GM04503 (cell line): ENCODE measurements at places on chromosomes 6 and 20.
A peak's percentile ranks its signal among the peaks of the same experiment; 100 is the strongest.

DNA sequence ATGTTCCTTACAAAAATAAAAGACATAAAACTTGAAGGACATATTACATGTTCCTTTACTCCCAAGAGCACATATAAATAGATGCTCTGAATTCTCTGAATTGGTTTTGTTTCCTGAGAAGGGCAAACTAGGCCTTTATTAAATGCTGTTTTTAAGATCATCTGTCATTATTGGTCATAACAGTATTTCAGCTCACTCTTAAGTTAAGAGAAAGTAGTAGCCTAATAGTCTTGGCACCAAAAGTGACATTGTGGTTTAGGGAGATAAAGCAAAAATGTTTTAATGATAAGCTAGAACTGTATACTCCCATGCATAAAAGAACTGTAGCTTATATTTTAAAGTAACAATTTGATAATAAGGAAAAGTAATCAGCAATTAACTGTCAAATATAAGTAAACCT, 361.1 kb upstream of the PTCHD4 start:
- DNase-seq: no peak

DNA sequence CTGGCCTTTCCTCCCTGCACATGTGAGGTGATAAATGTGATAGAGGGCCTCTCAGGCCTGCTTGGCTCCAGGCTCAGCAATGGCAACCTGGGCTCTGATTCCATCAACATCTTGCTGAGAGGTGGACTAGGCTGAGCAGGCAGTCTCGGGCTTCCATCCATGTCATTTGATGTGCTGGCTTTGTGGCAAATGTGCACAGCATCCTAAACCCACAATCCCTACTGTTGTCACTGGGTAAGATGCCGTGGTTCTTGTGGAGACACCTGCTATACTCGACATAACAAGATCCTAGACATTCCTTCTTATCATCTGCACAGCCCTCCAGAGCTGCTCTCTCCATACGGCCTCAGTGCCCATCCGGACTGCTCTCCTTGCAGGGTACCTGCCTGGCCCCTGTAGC, 2.8 kb upstream of the ZCCHC3 start:
- DNase-seq: no peak

DNA sequence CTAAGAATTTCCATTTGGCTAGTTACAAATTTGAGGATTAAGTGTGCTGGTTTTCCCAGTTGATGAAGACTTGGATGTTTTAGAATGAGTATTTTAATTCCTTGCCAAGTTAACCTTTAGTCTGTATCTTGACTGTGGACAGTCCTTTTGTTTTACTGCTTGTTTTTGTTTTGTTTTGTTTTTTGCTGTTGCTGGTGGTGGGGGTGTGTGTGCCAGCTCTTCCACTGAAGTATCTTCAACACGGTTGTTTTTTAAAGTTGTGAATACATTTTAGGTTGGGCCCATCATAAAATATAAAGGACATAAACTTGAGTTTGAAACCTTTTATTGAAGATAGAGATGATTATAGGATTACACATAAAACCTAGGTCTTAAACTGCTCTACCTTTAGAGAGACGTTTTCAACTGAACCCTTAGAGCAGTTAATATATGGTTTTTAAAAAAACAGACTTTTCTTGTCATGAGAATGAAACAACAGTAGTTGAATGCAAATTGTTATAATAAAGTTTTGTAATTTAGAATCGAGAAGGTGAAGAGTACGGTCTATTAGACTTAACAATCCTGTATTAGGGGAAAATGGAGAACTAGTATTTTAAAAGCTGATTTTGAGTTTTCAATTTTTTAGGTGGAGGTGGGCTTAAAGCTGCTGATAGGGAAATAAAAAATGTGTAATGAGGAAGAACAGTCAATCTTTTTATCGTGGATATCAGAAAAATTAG, 4.0 kb downstream of the QKI start:
- no peak for DNase-seq

GRCh38 chr6:134457941-134458340, 140.0 kb upstream of the SGK1 start:
- DNase-seq: no peak

GRCh38 chr6:48147051-48147450, 36.1 kb upstream of the PTCHD4 start:
- no peak for DNase-seq

- DNase-seq: no peak
Observed at GRCh38 chr6:96236471-96236870, 220.7 kb downstream of the FUT9 start.

DNA sequence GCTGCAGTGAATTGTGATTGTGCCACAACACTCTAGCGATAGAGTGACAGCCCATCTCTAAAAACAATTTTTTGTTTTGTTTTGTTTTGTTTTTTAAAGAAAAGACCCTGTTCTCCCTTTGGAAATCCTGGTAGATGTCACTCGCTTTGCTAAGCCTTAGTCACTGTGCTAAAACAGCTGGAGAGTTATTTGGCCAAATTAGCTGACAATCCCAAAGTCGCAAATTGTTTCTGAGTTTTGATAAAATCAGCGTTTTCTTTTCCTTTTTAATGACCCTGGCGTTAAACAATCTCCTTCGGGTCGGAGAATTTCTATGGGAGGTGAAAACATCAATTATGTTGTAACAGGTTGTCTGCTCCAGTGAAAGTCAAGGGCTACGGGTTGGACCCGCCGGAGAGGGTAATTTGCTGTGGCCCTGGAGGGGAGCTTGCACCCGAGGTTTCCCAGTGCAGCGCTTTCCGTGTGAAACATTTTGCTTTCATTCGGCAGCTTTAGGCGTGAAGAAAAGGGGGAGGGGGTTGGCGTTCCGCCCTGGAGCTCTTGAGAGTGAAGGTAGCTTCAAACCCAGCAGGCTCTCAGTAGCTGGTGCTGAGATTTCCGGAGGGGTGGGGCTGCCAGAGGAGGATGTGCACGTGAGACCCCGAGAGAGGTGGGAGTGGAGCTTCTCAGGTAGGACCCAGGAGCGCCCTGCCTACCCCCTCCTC, 296.6 kb downstream of the PHACTR1 start:
- DNase-seq: no peak

- DNase-seq: no peak
Observed at GRCh38 chr6:136751522-136751956, 40.7 kb downstream of the MAP3K5 start.

DNA sequence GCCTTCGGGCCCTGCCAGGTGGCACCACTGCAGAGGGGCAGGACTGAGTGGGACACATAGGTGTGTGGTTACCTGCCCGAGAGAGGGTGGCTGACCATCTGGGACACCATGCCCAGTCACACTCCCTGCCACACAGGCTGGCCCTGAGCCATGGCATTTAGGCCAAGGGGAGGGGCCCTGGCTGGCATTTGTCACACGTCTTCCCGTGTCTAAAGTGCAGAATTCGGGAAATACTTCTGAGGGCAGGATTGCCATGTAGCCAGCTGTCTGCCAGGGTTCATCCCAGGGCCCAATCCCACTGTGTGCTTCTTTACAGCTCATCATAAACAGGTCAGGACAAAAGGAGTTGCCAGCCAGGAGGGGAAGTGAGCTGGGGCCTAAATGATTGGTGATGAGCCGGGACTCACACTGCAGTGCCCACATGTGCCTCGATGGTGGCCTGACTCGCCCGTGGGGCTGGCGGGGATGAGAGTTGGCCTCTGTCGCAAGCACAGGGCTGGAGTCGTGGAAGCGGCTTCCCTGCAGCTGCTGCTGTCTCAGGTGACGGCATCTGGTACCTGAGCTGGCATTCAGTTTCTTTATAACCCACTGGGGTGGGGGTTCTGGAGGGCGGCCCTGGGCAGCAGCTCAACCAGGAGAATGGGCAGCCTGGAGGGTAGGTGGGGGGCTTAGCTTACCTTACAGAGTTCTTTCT, 5.9 kb upstream of the UNC93A start:
- DNase-seq: no peak

- no peak for DNase-seq
Observed at GRCh38 chr6:121759370-121759769, 323.9 kb downstream of the GJA1 start.

- no peak for DNase-seq
Observed at GRCh38 chr6:32664827-32665362, 1.6 kb downstream of the HLA-DQB1 start.

- no peak for DNase-seq
Observed at GRCh38 chr6:139676718-139677117, 302.3 kb upstream of the CITED2 start.

GRCh38 chr6:152836523-152836922, 85.9 kb downstream of the VIP start:
- DNase-seq: no peak

GRCh38 chr6:75089151-75089897, 116.5 kb downstream of the COL12A1 start:
- no peak for DNase-seq

DNA sequence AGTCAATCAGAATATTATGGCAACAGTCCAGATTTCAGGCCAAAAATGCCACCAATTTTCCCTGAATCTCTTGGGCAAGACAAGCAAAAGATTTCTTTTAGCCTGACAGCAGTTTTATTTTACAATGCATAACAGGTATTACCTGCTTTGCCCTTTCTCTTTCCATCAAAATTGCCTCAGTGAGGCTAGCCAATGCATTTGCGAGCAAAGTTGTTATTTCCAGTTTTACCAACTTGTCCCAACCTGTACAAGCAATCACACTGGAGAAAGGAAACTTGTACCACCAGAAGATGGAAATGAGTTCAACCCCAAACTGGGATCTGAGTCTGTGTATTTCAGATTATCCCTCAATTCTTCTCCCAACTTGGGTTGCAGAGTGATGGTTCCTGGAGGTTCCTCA, 279.9 kb upstream of the CDYL start:
- no peak for DNase-seq

DNA sequence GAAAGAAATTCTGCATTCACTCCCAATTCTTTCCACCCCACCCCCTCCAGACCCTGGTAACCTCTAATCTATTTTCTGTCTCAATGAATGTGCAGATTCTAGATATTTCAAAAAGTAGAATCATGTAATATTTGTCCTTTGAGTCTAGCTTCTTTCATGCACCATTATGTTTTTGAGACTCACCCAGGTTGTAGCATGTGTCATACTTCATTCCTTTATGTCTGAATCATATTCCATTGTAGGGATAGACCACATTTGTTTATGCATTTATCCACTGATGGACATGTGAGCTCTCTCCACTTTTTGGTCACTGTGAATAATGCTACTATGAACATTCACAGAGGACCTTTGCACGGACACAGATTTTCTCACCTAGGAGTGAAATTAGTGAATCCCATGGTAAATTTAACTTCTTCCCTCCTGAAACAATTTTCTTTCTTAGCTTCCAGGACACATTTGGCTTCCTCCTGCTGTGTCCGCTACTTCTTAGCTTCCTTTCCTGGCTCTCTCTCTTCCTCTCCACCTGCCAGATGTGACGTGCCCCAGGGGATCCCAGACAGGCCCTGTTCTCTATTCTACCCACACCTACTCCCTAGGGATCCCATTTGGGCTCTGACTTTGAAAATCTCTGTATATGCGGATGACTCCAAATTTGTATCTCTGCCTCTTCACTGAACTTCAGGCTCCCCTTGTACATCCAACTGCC, 24.1 kb upstream of the ARFGEF2 start:
- DNase-seq: peak; percentile 78

DNA sequence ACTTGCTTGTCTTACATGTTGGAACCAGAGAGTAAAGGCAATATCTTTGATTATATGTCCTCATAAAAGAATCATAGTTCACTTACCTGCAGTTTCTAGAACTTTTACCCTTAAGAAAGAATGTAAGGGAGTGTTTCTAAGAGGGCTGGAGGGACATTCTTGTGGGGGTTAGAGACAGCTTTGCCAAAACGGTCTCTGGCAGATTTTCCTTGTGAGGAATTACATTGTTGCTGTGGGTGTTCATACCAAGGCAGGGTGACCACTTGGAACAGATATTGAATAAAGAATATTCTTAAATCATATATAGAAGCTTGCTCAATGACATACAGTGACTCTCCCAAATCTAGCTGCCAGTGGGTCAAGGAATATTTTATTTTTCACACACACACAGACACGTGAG, 517.6 kb upstream of the SOX4 start:
- no peak for DNase-seq

- DNase-seq: no peak
Observed at GRCh38 chr6:39853604-39854003, 61.4 kb downstream of the DAAM2 start.

DNA sequence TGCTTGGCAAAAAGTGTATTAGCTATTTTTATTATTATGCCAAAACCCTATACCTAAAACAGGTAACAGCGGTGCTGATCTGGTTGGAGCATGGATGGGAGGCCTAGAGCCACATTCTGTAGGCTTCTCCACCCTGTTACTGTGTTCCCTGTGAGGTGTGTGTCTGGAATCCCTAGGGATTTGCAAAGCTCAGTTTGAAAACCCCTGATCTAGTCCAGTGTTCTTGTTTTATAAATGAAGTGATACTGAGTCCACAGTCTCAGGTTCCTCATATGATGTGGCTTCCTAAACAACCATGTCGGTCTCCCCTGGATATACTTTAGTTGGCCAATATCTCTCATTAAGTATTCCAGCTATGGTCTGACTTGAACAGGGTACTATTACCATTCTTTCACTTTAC, 16.3 kb downstream of the ACSS2 start:
- DNase-seq: no peak

DNA sequence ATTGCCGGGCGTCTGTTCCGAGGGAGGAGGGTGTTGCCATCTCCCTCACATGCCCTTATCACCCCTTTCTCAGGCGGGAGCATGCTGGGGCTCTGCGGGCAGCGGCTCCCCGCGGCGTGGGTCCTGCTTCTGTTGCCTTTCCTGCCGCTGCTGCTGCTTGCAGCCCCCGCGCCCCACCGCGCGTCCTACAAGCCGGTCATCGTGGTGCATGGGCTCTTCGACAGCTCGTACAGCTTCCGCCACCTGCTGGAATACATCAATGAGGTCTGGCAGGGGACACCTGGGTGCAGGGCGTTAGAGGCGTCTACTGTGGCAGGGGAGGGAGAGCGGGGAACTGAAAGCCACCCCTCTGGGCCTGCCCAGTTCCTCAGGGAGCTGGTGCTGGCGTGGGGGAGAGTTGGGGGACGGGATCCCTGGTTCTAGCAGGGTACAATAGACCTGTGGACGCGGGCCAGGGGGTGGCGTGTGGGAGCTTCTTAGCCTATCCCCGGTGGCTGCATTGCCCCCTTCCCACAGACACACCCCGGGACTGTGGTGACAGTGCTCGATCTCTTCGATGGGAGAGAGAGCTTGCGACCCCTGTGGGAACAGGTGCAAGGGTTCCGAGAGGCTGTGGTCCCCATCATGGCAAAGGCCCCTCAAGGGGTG, 697 bp downstream of the PPT2 start:
- DNase-seq: no peak
